ENCODE measurements at places on chromosomes 5 and 9.
A peak's percentile ranks its signal among the peaks of the same experiment; 100 is the strongest.

DNA sequence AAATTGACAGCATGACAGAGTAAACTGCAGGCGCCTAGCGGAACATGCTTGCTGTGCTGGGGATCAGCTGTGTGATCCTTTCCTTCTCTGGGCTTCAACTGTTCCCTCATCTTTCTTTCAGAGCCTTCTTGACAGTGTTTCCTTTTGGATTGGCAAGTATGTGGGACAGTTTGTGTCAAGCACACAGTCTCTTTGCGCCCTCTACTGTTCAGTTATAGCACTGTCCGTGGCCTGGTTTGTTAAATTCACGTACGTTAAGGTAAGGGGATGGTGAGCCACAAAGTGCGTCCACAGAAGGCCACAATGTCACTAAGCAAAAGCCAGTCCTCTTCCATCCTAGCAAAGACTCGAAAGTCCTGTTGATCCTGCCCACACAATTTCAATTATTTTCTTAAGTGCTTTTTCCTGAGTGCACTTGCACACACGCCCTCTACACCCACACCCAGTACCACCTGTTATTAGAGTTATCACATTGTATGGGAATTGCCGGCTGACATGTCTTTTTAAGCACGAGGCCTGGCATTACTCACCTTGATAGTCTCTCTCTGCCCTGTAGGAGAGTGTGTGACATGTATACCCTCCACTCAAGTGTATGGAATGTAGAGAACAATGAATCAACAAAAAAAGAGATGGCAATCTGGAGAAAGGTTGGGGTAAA lies 22.5 kb upstream of the PTPN3 start:
- peak; percentile 86 for DNase-seq

DNA sequence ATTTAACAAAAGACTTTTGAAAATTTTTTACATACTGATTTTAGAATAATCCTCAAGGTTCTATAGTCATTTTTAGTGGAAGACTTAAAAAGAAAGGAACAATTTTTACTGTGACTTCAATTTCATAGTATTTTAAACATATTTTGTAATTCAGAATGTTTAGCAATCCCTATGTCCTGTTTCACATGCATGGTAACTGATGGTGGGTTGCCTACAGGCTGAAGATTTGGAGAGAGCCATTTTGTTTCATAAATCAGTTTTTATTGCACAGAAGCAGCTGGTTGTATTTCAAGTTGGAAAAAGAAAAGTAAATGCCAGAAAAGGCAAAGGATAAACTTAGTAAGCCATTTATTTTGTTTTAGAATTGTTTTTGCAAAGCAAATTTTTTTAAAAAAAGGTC lies 24.0 kb downstream of the STARD4 start:
- DNase-seq = no peak

DNA sequence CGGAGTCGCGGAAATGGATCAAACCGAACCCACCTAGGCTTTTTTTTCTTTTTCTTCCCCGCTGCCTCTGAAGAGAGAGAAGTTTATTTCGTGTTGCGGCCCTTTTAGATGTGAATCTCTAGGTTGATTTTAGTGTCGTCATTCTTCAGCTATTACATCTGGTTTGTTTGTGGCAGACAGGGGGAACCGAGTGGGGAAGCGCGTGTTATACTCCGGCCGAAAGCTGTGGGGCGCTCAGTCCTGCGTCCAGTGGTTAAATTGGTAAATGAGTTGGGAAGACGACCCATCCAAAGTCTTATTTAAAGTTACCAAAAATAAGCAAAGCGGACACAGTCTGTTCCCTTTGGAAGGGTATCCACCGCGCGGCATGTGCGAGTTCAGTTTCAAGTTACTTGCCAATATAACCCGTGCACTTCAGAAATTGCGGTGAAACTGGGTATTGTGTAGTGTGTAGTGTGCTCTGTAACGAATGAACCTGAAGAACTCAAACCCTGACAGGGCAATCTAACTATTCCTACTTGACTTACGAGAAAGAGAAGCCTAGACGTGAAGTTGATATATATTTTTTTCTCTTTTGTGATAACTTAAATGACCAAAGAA lies 1.3 kb downstream of the MAN2A1 start:
- peak; percentile 64 for DNase-seq

GRCh38 chr5:116672203-116672602 lies 97.6 kb upstream of the SEMA6A start:
- no peak for DNase-seq

DNA sequence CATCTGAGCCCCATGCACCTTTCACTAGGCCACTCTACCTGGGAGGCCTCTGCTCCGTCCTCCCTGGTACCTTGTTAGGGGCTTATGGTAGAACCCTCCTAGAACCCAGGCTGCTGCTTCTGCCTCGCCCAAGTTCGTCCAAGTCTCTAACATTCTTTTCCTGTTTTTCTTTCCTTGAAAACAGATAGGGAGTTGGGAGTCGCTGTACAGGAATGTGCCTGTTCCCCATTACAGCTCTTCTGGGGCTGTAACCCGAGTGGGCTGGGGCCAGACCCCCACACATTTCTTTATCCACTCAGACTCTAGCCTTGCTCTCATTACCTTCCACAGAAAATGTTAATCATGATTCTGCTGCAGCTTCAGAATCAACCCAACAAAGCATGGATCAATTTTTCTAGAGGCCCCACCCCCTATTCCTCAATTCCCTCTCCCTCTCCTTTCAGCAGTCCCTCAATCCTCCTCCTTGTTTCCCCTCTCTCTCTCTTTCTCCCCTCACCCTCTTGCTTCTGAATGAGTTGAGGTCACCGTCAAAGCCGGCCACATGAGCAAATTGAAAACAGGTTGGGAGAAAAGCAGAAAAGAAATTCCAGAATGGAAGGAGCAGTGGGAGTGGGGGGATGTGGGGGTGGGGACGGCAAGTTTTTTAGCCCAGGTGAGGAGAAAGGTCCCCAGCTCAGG lies 193.8 kb upstream of the TRIM32 start:
- no peak for DNase-seq
